ENCODE measurements at places on chromosomes 3 and 15. TPM values are rescaled to one million over a fixed set of nuclear protein-coding genes. Genes with fewer than 3 reads are reported as not detected.

DNA sequence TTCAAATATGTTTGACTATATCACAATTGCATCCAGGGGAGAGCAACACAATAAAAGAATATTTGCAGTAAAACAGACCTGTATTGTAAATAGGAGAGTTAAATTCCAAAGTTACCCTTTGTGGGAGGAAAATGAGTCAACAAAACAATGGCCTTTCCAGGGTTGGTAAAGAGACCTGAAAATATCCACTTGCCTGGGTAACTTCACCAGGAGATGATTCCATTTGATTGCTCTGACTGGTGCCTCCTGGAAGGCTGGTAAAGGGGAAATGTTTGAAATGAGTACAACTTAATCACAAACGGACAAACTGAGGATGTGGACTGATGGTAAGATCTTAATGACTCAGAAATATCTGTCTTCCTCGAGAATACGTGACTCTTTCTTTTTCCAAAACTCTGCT, 43.6 kb upstream of the SRGAP3 start:
- no peak for DNase-seq

- DNase-seq = no peak
Observed at GRCh38 chr15:46091860-46092450, 457.1 kb downstream of the SQOR start.

DNA sequence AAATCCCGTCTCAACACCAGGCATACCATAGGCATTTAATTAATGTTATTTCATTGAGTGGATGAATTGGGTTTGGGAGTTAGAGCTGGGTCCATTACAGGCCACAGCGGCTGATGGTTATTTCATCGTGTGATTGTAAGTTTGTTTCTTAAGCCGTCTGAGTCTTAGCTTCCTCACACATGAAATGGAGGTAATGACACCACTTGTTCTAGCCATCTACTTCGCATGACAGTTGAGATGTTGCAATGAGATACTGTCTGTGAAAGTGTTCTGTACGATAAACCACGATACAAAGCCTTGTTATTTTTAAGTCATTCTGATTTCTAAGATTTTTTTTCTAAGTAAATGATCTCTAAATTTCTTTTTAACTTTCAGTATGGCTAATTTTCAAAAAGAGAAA, 8.6 kb upstream of the TP63 start:
- no peak for DNase-seq

- no peak for DNase-seq
Observed at GRCh38 chr3:185995352-185995751, 57.5 kb upstream of the TRA2B start.

Gene NIT2
- 47.3 TPM for total RNA-seq

Gene TPM1
- 14,056 TPM for total RNA-seq

Measured in left ventricle myocardium superior (tissue), 1 donor.